ENCODE measurements at places on chromosomes 11 and 22.
A peak's percentile ranks its signal among the peaks of the same experiment; 100 is the strongest.

DNA sequence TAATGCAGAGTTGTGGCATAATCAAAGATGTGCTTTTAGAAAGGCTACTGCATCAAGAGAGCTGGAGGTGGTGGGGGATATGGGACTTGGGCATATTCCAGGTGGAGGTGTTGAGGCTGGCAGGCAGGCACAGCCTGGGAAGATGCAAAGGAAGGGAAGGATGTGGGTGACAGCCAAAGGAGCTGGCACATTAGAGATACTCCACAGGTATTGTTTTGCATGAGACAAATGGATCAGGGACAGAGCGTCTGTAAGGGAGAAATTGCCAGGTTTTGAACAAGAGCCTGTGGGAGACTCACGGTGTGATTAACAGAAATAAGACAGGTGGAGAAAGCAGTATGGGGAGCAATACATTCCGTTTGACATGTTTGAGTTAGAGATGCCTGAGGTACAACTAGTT is 263.7 kb downstream of the NELL1 start:
- no peak for DNase-seq

- no peak for DNase-seq
Observed at GRCh38 chr11:16774936-16775613, 36.6 kb downstream of the C11orf58 start.

DNA sequence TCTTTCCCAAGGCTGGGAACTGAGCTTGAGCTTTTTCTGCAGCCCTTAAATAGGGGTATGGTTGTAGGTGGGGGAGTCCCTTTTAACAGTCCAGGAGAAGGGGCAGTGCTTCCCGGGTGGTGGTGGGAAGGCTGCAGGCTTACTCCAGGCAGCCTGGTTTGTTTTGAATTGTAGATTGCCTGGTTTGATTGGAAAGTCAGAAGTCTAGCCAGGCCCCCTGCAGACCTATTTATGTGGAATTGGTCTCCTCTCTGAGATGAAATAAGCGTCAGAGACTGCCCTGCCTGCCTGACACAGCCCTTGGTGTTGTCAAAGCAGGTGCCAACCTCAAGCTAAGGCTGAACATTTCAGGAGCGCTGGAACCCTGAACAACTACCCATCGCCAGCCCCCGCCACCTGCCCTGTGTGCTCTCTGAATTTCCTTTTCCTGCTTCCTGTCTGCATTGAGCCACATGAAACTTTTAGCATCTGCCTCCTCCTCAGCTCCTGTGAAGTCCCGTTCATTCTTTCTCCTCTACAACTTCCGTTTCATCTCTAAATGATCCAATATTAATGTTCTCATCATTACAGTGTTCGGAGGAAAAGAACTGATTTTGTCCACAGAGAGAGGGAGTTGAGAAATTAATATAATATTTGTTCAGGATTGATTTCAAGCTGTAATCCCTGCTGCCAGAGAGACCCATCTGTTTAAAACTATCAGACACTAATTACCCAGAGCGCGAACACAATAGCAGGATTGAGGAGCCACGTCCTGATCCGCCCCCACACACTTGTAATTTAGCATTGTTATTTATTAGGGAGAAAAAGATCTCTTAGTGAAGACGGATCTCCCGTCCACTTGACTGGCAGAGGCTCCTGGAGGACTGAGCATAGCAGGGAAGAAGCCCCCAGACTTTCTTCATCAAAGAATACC is 136.5 kb downstream of the TRIM29 start:
- no peak for DNase-seq

DNA sequence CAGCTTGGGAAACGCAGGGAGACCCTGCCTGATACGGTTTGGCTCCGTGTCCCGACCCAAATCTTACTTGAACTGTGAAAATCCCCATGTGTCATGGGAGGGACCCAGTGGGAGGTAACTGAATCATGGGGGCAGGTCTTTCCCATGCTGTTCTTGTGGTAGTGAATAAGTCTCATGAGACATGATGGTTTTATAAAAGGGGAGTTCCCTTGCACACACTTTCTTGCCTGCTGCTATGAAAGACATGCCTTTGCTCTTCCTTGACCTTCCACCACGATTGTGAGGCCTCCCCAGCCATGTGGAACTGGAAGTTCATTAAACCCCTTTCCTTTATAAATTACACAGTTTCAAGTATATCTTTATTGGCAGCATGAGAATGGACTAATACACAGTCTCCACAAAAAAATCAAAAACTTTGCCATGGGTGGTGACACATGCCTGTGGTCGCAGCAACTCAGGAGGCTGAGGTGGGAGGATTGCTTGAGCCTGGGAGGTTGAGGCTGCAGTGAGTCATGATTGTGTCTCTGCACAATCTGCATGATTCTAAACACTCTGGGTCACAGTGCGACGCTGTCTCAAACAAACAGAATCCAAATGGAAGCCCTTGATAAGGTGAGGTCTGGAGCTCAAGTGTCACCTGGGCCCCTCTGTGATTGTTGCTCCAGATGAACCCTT is 34.9 kb downstream of the SYN3 start:
- DNase-seq, result no peak

- no peak for DNase-seq
Observed at GRCh38 chr11:54946424-54946823, 239.8 kb downstream of the OR4A5 start.

DNA sequence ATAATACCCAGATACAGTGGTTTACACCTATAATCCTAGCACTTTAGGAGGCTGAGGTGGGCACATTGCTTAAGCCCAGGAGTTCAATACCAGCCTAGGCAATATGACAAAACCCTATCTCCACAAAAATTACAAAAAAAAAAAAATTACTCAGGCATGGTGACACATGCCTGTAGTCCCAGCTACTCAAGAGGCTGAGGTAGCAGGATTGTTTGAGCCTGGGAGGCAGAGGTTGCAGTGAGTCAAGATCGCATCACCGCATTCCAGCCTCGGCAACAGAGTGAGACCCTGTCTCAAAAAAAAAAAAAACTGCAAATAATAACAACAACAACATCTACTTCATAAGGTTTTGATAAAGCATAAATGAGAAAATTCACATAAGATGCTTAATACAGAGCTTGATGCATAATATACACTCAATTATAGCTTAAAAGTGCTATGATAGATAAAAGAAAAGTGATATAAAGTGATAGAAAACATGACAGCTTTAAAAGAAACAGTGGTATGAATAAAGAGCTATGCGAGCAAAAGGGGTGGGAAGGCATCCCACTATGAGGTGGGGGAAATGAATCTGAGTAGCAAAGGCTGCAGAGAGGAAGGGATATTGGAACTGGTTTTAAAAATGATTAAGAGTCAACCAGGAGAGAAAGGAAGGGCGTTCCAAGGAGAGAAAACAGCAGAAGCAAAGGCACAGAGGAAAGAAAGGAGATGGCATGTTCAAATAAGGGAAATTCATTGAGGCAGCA is 197.6 kb downstream of the KIF18A start:
- peak; percentile 78 for DNase-seq

DNA sequence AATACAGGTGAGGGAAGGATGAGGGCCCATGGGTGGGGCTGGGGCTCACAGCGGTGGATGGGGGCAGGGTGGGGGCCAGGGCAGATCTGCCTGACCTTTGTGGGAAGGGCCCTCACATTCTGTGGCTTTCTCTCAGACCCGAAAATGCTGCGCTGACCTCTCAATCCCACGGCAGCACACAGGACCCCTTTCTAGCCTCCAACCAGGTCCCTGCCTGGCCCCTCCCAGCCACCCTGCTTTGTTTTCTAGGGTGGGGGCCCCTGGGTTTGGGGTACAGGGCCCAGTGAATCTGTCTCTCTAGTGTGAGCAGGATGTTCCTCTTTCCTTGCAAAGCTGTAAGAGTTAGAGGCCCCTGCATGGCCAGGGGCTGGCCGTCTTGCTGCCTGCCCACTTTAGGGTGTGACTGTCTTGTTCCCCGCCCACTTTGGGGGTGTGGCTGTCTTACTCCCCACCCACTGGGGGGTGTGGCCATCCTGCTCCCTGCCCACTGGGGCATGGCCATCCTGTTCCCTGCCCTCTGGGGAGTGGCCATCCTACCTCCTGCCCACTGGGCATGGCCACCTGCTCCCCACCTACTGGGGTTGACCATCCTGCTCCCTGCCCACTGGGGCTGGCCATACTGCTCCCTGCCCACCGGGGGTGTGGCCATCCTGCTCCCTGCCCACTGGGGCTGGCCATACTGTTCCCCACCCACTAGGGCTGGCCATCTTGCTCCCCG is 11.5 kb downstream of the PARVG start:
- peak; percentile 46 for DNase-seq

GRCh38 chr11:126282361-126282735 is 545 bp upstream of the TIRAP start:
- DNase-seq, result peak; percentile 52

GRCh38 chr11:27263046-27263445 is 100.0 kb downstream of the CCDC34 start:
- DNase-seq, result no peak

DNA sequence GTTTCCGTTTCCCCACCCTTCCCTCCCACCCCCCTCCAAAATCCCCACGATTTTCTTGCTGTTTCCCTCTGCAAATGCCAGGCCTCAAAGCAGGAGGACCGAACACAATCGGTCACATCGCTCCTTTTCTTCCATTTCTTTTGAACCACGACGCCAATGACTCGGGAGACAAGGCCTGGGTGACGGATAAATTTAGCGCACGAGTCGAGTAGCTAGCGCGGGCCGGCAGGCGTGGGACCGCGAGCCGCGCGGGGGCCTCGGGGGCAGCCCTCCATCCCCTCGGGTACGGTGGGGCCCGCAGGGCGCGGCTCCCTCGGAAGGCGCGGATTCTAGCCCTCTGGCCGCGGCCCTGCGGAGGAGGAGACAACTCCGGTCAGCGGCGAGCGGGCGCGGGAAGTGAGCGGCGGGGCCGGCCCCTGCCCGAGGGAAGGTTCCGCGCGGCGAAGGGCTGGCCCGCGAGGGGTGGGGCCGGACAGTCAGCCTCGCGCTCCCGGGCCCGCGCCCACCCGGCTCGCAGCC is 414 bp downstream of the JOSD1 start:
- peak; percentile 46 for DNase-seq

- DNase-seq, result no peak
Observed at GRCh38 chr11:32526760-32527159, 56.9 kb upstream of the EIF3M start.
